ENCODE measurements at places on chromosomes 2 and 18.

DNA sequence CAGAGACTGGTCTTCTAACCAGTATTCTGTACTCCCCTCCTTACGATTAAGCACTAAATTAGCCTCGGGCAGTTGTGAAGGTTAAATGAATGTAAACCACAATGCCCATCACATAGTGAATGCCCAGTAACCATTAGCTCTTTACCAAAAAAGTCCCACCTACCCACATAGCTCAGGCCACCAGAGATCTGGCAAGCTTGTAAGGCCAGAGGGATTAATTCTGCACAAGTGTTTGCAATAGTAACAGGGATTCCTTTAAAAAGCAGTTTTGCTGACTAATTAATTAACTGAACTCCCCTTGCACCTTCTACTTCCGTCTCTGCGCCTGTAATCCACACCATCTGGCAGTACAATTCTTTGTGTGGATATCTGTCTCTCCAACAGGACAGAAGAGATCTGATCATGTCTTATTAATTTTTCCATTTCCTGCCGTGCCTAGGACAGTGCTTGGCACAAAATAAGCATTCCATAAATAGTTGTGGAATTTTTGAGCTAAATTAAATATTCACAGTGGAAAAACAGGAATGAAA is 36.2 kb upstream of the IGFBP2 start:
- DNase-seq = no peak

DNA sequence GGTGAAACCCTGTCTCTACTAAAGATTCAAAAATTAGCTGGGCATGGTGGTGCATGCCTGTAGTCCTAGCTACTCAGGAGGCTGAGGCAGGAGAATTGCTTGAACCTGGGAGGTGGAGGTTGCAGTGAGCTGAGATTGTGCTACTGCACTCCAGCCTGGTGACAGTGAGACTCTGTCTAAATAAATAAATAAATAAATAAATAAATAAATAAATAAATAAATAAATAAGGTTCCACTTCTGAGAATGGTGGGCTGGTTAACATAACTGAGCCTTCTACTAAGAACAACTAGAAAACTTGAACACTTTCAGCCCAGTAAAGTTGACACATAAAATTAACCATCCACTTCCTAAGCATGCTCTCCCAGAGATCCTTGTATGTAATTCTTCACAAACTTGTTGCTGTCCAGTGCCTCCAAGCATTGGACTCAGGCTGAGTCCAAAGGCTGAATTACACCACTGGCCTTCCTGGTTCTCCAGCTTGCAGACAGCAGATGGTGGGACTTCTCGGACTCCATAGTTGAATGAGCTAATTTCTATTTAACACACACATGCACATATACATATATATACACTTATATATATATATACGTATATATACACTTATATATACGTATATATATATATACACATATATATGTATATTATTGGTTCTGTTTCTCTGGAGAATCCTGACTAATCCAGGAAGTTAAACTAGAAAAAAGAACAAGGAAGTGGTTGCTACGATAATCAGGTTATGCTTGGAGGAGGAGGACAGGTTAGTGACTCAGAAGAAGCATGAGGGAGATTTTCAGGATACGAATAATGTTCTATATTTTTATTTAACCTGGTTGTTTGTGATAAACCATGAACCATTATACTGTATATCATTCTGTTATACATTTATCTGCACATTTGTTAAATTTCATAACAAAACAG is 348.8 kb downstream of the METTL4 start:
- no peak for DNase-seq

DNA sequence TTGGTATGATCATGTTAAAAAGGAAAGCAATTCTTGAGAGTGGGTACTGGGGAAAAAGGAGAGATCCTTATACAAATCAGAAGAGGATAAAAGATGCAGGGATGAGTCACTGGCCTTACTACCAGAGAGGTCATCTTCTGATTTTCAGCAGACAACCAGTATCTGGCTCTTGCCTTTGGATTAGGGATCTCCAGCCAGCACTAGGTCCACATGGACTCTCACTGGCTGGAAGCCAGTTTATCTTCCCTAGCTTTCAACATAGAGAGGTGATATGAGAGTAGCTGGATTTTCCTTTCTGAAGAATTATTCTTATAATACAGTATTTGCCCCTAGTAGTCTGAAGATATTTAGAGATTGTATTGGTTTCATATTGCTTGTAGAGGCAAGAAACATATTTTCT is 30.2 kb downstream of the CERKL start:
- no peak for DNase-seq

- no peak for DNase-seq
Observed at GRCh38 chr2:212539072-212539880, 674 bp upstream of the ERBB4 start.

Data from activated T-cell treated with anti-CD3 and anti-CD28 coated beads for 24 hours (primary cell).